Putamen (tissue), 1 donor: ENCODE measurements at places on chromosomes 4 and X.

DNA sequence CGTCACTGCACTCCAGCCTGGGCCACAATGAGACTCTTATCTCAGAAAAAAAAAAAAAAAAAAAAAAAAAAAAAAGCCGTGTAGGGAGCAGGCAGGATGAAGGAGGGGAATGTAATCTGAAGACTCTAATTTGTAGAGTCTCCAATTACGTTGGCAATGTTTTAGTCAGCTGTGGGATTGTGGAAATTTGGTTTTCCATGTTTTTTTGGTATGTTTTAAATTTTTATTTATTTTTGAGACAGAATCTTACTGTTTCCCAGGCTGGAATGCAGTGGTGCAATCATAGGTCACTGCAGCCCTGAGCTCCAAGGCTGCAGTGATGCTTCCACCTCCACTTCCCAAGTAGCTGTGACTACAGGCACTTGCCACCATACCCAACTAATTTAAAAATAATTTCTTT is 56.5 kb downstream of the NSD2 start:
- no peak for DNase-seq

DNA sequence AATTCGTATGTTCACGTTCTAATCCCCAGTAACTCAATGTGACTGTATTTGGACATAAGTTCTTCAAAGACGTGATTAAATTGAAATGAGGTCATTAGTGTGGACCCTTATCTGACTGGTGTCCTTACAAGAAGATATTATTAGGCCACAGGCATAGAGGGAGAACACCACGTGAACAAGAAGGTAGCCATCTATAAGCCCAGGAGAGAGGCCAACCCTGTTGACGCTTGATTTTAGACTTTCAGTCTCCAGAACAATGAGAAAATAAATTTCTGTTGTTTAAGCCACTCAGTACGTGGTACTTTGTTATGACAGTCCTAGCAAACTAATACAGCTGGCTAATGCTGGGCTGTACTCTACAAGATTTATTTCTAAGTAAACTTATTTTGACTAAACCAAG is 1.5 kb upstream of the EIF1AX start:
- no peak for DNase-seq

GRCh38 chrX:39063037-39063436 is 261.8 kb downstream of the MID1IP1 start:
- DNase-seq = no peak

GRCh38 chrX:8403988-8404387 is 60.6 kb upstream of the VCX3B start:
- DNase-seq = no peak

DNA sequence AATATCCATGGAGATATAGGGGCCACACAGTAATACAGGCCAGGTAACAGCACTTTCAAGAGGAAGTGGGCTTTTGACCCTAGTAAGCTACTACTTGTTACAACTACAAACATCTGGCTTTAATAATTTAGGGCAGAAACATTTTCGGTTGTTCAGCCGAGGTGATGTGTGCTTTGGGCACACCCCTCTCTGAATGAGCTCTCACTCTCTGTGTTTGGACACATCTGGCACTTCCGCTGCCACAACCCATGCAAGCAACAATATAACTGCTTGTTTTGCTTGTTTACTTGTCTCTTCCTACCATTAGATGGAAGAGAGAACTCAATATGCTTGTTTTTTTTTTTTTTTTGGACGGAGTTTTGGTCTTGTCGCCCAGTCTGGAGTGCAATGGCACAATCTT is 277.2 kb downstream of the HS3ST1 start:
- DNase-seq = no peak

DNA sequence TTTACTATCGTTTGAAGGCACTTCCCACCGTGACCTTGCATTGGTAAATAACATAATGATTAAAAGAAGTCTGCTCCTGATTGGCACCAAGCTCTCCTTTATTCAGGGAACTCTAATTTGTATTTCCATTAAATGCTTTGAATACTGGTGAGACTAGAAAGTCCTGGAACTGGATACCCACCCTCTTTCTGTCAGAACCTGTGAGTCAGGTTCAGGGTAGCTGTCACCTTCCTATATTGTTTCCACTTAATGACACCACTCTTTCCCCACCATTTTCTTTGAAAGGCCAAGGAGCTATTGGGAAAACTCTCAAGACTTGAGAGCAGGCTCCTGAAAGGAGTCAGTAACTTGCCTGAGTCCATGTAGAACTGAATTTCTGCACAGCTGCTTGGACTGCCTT is 55.9 kb upstream of the RASSF6 start:
- DNase-seq = no peak

DNA sequence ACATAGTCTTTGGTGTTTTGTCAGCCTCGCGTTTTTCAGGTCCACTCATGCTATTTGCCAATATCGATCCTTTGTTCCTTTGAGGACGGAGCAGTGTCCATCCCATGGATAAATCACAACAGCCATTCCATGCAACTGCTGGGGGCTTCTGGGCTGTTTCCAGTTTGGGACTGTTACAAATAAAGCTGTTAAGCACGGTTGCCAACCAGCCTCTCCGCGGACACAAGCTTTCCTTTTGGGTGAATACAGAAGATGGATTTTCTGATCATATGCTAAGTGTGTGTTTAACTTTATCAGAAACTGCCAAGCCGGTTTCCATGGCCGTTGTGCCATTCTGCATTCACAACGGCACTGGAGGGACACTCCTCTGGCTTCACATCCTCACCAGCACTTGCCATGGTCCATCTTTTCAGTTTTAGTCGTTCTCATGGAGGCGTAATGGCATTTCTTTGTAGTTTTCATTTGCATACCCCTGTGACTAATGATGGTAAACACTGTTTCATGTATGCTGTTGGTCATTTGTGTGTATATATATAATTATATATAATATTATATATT is 67.8 kb downstream of the ABLIM2 start:
- DNase-seq = no peak

GRCh38 chrX:19810802-19811201 is 76.6 kb downstream of the SH3KBP1 start:
- no peak for DNase-seq

GRCh38 chrX:66634272-66634671 is 4.6 kb downstream of the EDA2R start:
- no peak for DNase-seq

DNA sequence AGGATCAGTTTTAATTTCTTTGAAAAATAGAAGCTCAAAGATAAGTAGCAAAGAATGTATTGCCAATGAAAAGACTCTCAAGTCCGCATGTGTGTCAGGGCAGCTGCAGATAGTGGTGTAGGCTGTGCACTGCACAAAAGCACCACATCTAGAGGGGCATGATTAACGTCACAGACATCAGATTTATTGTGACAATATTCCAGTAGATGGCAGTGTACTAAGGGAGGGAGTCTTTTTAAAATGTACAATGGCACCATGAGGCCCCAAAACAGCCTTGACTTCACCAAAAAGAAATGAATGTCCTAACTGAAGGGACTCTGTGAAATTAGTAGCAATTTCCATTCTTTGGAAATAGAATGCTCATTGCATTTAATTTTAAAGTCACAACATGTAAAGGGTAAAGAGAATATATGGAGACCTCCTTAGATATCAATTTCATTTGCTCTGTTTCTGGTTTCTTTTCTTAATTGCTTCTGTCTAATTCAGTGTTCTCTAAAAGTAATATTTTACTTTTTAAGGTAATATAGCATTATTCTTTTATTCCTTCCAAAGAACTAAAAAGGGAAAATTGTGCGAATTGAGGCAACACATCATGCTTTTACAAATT is 98.4 kb downstream of the ZNF827 start:
- DNase-seq = peak; percentile 54

- no peak for DNase-seq
These were observed 4.3 kb downstream of the HADH start for GRCh38 chr4:107993969-107994368.

DNA sequence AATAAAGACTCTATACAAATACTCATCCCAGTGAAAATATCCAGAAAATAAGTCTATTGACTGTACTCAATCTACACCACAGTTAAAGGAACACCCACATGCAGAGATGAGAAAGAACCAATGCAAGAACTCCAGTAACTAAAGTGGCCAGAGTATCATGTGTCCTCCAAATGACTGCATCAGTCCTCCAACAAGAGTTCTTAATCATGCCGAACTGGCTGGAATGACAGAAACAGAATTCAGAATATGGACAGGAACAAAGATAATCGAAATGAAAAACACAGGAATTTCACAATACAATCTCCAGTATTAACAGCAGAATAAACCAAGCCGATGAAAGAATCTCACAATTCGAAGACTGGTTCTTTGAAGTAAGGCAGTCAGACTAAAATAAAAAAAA is 210.3 kb downstream of the TBCK start:
- no peak for DNase-seq

GRCh38 chr4:125306533-125306932 is 8.2 kb upstream of the FAT4 start:
- no peak for DNase-seq

DNA sequence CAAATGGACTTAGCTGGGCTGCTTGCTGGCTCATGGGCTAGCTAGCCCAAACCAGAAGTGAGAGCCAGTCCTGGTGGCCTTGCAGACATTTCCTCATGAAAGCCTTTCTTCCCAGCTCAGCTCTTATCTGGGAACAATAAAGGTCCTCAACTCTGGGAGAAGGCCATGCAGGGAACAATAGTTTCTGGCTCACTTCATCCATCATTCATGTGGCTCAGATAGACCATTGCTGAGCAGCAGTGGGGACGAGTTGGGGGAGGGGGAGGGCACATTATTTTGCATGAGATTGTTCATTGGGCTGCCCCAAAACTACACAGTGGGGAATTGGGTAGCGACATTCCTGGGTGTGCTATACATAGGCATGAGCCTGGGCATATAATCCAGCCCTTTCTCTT is 47.6 kb downstream of the NHSL2 start:
- no peak for DNase-seq

- peak; percentile 72 for DNase-seq
These were observed 20.3 kb downstream of the MEPE start for GRCh38 chr4:87853108-87853507.

DNA sequence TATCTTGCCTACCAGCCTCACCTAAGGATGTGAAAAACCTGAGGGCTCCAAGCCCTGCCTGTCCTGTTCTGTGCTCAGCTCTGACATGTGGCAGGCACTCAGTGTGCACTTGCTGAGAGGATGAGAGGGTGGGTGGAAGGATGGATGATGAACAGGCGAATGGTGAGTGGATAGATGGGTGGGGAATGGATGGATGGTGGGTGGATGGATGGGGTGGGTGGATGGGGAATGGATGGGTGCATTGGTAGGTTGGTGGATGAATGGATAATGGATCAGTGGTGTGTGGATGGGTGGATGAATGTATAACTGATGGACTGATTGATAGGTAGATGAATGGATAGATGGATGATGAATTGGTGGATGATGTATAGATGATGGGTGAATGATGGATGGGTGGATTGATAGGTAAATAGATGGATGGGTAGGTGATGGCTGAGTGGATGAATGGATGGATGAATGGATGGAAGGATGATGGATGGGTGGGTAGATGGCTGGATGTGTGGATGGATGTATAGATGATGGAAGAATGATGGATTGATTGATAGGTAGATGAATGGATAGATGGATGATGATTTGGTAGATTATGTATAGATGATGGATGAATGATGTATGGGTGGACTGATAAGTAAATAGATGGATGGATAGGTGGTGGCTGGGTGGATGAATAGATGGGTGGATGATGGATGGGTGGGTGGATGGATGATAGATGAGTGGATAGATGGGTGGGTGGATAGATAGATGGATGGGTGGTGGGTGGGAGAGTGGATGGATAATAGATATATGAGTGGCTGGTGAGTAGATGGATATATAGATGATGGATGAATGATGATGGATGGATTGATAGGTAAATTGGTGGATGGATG is 69.3 kb upstream of the NKX1-1 start:
- no peak for DNase-seq

- no peak for DNase-seq
These were observed 1849.4 kb upstream of the AGA start for GRCh38 chr4:179291657-179292056.

DNA sequence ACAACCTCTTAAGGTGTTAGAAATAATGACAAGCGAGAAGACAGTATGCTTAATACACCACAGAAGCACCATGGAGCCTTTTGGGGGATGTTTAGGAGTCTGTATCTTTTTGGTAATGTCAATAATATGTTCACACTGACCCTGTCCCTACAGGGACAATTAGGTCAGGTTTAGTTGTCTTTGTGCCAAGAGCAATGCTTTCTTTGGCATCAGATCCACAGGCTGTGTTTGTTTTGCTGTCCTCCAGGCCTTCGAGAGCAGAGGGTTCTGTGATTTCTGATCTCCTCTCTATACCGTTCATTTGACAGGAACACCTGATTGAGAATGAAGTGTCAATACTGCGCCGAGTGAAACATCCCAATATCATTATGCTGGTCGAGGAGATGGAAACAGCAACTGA is 153.8 kb downstream of the DCLK2 start:
- DNase-seq = no peak

GRCh38 chrX:41666251-41666650 is 22.5 kb upstream of the GPR34 start:
- no peak for DNase-seq

GRCh38 chrX:134875671-134876070 is 115.1 kb upstream of the SMIM10 start:
- DNase-seq = no peak

GRCh38 chr4:154836513-154836912 is 55.4 kb downstream of the RBM46 start:
- no peak for DNase-seq

DNA sequence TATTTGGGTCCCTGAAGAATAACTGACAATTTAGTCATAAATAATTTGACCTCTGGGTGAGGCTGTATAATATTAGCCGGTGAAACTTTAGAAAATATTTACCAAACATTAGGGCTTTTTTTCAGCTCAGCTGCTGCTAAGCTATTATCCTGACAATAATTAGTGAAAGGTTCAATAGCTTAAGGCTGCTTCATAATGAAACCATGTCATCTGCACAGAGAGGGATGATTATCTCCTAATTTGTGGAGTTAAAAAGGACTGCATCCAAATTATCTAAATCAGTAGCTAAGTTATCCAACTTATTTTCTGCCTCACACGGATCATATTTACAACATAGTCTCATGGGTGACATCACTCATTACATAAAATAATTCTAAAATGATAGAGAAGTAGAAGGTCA is 1249.8 kb downstream of the RAPGEF2 start:
- DNase-seq = no peak

- DNase-seq = no peak
These were observed 97.5 kb downstream of the KCTD8 start for GRCh38 chr4:44351069-44351468.

- DNase-seq = no peak
These were observed 49.5 kb downstream of the USP53 start for GRCh38 chr4:119261986-119262385.
